ENCODE measurements at places on chromosomes 16 and 17.

DNA sequence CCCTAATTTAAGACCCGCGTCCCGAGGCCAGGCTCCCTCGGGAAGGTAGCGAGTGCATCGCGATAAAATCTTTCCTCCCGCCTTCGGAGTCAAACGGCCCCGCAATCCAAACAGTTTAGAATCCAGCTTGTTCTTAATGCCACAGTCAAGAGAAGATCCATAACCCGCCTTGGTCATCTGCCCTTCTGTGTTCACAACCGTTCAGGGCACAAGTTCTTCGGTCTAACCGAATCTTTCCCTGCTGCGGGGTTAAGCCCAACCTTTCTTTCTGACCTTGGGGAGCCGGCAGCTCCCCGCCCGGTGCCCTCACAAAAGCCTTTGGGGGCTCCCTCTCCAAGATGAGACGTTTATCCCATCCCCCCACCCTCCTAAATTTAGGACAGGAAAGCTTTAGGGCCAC is 30.3 kb downstream of the CPSF4L start:
- no peak for DNase-seq

- no peak for DNase-seq
Measured at GRCh38 chr16:69861292-69862030, 89.7 kb upstream of the CLEC18A start.

- peak; percentile 79 for DNase-seq
Measured at GRCh38 chr16:29700253-29700987, 21.4 kb downstream of the QPRT start.

DNA sequence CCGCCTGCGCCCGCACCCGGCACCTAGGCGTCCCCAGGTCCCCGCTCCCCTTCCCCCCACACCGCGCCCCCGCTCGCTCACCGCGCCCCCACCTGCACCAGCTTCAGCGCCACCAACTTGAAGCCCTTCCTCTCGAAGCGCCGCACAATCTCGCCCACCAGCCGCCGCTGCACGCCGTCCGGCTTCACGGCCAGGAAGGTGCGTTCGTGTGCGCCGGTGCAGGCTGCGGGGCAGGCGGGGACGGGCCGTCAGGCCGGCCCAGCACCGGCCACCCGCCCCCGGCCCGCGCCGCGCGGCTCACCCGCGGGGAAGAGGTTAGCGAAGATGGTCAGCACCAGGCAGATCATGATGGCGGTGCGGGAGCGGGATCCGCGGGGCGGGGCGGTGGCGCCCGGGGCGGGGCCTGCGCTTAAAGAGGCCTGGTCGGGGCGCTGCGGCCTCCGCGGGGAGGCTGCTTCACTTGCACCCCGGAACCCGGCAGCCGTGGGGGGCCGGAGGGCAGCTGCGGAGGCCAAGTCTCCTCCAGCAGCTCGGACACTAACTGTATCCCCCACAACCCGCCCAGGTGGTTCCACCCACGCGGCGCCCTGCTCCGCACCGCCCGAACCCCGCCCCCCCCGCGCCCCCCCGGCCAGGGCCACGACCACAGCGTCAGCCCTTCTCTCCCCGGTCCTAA is at the start of gene NME3:
TSS of gene NME3 (minus strand) at position 356 of the 676 bp plus-strand sequence. CDS start at position 347, 9 bp downstream.
- peak; percentile 75 for DNase-seq

- DNase-seq, result no peak
Measured at GRCh38 chr17:80223142-80223815, 3.1 kb downstream of the SLC26A11 start.

DNA sequence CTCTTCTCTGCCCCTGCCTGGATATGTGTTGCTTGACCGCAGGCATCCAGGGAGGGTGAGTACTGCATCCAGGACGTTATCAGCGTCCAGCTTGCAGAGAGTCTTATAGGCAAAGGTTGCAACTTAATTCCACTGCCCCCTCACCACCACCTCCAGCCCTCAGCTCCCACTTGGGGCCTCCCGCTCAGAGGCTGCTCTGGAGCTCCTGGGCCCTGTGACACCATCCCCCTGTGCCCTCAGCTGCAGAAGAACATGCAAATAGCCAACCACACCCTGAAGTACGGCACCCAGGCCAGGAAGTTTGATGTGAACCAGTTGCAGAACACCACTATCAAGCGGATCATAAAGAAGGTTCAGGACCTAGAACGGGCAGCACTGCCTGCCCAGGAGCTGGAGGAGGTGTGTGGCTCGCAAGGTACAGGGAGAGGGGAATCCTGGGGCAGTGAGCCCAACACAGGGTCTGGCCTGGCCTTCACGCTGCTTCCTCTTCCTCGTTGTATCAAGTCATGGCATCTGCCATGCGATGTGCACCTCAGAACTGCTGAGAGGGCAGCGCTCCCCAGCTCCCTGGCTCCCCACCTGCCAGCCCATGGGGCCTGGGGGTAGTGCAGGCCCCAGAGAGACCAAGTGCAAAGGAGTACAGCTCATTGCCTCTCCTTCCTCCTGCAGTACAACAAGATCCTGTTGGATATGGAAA is 9.6 kb downstream of the ACE start:
- no peak for DNase-seq

GRCh38 chr17:76000016-76000754 is 470 bp upstream of the CDK3 start:
- DNase-seq, result peak; percentile 53

DNA sequence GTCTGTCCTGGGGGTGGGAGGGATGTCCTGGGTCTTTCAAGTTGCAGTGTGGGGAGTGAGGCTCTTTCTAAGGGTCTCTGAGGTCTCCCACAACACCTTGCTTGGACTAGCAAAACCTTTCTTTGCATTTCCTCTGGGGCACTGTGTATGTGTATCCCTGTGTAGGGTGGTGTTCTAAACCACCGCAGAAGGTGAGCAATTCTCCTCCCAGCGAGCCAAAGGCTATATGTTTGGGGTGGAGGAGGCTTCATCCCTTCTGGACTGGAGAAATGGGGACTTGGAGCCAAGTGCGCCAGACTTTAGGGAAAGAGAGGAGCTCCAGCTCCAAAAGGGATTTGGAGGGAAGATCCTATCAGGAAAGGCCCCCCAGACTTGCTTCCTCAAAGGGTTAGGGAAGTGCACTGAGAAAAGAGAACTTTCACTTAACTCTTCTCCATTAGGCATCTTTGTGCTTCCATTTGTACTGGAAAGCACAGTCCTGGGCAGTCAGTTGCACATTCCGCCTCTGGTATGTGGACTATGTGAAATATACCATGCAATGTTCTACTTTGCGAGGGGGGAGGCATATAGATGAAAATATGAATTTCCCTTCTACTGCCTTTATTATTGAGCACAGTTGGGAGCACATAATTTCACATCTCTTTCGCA is 18.9 kb upstream of the HOXB9 start:
- DNase-seq, result no peak

GRCh38 chr16:85961988-85962915 is 63.3 kb downstream of the IRF8 start:
- DNase-seq, result no peak

- no peak for DNase-seq
Measured at GRCh38 chr17:80460429-80460834, 16.0 kb downstream of the NPTX1 start.

GRCh38 chr16:81813648-81814047 is 34.6 kb downstream of the PLCG2 start:
- no peak for DNase-seq

GRCh38 chr16:31451681-31452351 is 7.5 kb upstream of the ARMC5 start:
- no peak for DNase-seq

DNA sequence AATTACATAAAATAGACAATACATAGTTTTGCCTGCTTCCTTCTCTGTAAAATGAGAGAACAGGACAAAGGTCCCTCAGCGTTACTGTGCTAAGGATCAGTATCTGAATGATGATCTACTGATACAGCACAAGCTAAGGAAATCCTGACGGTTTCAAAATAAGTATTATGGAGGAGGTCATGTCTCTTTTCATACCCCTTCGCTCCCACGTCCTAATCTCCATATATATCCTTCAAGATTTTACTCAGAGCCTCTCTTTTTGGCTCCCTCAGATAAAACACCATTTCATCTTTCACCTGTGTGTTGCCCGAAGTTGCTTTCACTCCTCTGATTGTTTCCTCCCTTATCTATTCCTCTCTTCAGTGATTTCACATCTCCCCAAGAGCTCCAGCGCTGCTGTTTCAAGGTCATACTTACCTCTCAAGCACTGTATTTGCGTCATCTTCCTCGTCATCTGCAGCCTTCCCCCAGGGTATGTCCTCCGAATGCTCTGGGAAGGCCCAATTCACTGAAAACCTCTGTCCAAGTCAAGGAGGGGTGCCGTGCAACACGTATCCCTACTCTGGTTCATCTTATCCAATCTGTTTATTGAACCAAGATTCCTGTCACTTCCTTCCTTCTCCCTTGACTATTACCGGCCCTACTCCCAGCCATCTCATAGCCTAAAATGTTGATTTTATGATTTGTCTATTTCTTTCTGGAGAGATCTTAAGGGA is 1.2 kb upstream of the BLTP2 start:
- peak; percentile 25 for DNase-seq

- DNase-seq, result no peak
Measured at GRCh38 chr16:30040221-30040620, 9.2 kb upstream of the TLCD3B start.

- DNase-seq, result no peak
Measured at GRCh38 chr16:72996291-72997062, 51.5 kb downstream of the ZFHX3 start.

- DNase-seq, result peak; percentile 81
Measured at GRCh38 chr17:63998050-63998720, at the start of gene PRR29. Gene PRR29, plus strand, starts transcription at chr17:63998351. Its CDS starts 14 bp downstream, at chr17:63998365.

DNA sequence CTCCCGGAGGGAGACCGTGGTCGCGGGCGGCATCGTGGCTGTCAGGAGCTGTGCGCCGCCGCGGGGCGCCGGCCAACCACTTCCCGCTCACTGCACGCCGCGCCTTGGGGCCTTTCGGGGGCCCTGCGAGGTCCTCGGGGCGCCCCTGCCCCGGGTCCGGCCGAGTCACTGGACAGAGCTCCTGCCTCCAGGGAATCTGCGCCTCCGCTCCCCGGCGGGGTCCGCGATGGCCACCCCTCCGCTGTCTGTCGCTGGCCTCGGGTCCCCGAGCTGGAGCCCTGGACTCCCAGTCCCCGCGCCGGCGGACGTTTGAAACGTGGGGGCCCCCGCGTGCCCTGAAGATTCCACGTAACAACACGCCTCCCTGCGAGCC is at the start of gene QRICH2:
TSS of gene QRICH2 (minus strand) at position 311 of the 373 bp plus-strand sequence. CDS start at position 33, 278 bp downstream.
- DNase-seq, result no peak

- DNase-seq, result no peak
Measured at GRCh38 chr17:29948448-29949215, 7.2 kb downstream of the EFCAB5 start.

DNA sequence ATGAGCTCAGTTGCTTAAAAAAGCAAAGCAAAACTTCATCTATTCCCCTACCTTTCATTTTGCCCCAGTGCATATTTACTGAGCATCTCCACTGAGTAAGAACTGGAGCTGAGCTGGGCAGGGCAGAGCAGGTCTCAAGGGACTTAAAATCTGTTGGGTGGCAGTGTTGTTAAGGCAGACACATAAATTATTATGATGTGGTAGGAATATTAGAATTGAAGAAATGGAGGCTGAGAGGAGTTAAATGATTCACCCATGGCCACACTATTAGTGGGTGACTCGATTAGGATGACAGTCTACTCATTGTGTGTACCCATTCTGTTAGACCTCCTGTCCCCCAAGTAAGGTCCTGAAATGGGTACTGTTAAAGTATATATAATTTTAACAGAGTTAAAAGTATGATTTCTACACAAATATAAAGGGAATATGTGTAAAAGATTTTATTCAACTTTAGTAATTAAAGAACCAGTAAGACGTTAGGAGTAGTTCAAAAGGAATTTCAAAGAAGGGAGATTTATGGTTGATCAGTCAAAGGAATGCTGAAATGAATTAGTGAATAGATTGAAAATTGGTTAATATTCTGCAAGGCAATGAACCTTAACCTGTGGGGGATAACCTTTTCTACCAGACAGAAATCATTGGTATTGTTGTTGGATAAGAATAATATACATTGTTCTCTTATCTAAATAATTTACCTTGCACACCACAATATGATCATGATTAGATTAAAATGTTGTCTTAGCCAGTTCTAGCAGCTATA is 17.5 kb downstream of the ITGB3 start:
- no peak for DNase-seq

DNA sequence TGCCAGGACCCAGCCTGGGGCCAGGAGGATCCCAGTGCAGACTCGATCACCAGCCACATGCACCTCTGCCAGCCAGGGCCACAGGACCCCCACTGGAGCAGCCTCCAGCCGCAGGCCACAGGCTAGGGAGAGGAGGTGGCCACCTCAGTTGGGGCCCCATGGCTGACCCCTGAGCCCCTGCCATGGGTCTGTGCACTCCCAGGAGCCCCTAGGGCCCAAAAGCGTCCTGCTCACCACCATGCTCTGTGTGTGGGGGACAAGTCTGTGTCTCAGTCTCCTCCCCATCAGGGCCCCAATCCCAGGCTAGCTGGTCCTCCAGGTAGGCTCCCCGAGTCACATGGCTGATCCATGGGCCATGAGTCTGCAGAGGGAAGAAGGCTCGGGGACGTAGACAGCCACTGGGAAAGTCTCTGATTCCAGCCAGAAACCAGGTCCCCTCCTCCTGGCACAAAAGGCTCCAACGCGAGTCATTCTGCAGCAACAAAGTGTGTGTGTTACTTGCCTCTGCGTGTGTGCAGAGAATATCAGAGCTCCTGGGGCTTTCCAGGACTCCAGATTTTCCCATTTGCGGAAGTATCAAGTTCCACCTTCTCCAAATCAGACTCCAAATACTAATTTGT is 6.1 kb upstream of the PRSS8 start:
- DNase-seq, result no peak

DNA sequence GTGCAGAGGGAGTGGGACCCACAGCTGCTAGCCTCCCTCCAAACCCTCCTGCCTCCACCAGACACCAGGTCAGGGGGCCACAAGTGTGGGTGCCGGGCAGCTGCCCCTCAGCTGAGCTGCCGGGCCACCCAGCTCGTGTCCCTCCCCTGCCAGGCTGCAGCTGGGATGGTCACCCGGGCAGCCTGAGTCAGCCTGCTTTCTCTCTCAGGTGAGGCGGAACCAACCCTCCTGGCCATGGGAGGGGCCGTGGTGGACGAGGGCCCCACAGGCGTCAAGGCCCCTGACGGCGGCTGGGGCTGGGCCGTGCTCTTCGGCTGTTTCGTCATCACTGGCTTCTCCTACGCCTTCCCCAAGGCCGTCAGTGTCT is 6.9 kb downstream of the SLC16A3 start:
- DNase-seq, result no peak

DNA sequence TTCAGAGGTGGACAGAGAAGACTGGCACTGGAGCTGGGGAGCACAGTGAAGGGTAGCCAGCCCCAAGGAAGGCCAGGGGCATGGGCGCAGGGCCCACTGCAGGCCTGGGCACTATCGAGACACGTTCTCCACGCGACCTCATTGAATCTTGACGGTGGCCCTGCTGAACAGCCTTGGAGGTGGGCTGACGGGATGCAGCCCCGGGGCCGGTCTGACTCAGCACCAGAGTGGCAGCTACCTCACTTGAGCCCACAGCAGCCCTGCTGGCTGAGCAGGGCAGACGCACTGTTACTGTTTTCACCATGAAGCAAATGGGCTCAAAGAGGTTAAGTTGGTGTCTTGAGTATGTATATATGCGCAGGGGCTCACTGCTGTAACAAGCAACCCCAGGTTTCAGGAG is 78.8 kb upstream of the FOXF1 start:
- no peak for DNase-seq

DNA sequence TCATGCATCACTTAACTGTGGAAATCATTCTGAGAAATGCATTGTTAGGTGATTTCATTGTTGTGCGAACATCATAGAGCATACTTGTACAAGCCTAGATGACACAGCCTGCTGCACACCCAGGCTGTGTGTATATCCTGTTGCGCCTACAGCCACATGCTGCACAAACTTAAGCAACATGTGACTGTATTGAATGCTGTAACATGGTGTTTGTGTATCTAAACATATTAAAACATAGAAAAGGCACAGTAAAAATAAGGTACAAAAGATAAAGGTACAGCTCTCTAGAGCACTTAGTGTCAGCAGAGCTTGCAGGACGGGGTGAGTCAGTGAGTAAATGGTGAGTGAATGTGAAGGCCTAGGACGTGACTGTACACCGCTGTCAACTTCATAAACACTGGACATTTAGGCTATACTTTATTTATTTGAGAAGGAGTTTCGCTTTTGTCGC is 11.9 kb downstream of the FOXK2 start:
- DNase-seq, result no peak

Measured in CD4-positive, alpha-beta memory T cell (primary cell).